ENCODE measurements at places on chromosomes 13 and 19.

GRCh38 chr19:13839130-13839937 lies 37.6 kb upstream of the NANOS3 start:
- no peak for DNase-seq

DNA sequence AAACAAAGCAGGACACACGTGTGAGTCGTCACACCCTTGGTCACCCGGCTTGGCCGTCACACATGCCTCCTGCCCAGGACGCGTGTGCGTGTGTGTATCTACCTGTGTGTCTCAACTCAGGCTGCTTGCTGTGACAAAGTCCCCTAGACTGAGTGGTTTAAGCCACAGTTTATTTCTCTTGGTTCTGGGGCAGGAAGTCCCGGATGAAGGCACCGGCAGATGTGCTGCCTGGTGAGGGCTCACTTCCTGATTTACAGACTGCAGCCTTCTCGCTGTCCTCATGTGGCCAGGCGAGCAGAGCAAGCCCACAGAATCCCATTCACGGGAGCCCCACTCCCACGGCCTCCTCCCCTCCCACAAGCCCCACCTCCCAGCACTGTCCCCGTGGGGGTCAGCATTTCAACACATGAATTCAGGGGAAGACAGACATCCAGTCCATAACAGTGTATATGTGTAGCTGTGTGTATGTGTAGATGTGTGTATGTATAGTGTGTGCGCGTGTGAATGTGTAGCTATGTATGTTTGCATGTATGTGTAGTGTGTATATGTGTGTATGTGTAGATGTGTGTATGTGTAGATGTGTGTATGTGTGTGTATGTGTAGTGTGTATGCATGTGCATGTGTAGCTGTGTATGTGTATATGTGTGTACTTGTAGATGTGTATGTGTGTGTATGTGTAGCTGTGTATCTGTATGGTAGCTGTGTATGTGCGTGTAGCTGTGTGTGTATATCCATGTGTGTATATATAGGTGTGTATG lies 51.5 kb downstream of the MCF2L start:
- no peak for DNase-seq

- peak; percentile 15 for DNase-seq
Measured at GRCh38 chr13:40667622-40667978, 1.2 kb upstream of the FOXO1 start.

DNA sequence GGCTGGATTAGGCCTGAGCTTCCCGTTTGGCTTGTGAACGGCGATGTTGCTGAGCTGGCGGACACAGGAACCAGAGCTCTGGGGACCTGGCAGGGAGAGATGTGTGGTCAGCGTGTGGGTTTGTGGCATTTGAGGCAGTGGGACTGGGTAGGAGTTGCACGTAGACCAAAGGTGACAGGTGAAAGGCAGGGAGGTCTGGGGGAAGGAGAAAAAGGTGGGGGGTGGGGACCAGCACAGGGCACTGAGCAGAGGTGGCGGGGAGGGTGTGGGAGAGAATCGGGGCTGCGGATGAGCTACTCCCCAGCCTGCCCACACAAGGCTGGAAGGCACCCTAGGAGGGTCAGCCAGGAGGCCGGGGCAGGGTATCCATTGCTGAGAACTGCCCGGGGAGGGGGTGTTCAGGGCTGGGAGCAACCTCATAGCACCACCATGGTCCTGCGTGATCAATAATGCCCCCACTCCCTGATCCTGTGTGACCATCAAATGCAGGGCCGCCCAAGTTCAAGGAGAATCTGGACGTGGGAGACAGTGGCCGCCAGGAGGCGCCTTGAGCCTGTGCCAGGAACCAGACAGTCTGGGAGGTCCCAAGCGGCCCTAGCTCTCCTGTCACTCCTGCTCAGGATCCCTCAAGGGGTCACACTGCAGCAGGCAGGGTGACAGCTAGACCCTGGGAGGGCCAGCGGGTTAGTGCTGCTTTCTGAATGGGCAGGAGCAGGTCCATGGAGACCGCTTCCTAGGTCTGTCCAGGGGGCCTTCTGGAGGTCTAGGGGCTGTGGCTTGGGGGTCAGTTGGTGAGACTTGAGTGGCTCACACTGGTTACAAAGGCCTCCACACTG lies 12.8 kb upstream of the SELENOW start:
- DNase-seq = peak; percentile 81

GRCh38 chr13:51328488-51328887 lies 11.0 kb upstream of the SERPINE3 start:
- no peak for DNase-seq

DNA sequence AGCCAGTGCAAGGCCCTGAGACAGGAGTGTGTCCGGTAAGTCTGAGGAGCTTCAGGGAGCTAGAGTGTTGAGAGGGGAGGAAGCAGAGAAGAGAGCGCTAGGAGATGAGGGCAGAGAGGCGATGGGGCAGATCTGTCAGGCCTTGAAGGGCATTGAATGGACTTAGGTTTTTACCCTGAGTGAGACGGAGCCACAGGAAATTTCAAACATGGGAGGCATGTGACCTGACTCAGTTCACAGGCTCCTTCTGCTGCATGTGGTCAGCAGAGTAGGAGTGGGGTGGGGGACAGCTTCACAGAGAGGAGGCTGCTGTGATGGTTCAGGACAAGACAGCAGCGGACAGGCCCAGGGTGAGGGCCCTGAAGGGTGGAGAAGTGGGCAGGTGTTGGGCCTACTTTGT lies 2.5 kb upstream of the FAM98C start:
- no peak for DNase-seq

DNA sequence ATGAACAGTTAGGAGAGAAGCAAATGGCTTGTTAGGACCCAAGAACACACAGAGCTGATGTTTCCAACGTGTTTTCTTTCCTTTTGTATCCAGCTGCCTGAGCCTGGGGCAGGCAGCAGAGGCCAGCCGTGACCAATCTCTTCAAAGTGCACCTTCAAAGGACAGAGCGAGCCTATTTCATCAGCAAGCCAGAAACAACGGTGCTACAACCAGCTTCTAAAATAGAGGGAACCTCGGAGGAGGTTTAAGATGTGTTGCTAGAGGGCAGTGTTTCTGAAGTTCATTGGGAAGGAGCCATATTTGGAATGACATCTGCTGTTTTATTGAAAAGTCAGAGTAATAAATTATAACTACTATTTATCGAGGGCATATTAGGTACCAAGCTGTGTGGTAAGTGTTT lies 56.2 kb upstream of the RFC3 start:
- peak; percentile 13 for DNase-seq

- no peak for DNase-seq
Measured at GRCh38 chr19:1136201-1136600, 32.4 kb downstream of the GPX4 start.

DNA sequence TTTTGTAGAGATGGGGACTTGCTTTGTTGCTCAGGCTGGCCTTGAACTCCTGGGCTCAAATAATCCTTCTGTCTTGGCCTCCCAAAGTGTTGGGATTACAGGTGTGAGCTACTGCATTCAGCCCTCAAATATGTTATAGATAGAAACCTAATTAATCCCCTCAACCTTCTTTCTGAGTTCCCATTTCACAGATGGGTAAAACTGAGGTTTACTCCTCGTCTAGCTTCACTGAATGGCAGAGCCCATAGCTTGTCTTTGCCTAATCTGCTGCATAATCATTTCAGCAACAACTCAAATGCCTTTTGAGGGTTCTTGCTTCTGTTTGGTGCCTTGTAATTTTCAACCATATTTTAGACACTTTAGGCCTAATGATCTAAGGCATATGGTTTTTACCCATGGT lies 36.0 kb upstream of the ADGRE1 start:
- no peak for DNase-seq

- DNase-seq = no peak
Measured at GRCh38 chr13:29105779-29106178, 285.6 kb downstream of the MTUS2 start.

DNA sequence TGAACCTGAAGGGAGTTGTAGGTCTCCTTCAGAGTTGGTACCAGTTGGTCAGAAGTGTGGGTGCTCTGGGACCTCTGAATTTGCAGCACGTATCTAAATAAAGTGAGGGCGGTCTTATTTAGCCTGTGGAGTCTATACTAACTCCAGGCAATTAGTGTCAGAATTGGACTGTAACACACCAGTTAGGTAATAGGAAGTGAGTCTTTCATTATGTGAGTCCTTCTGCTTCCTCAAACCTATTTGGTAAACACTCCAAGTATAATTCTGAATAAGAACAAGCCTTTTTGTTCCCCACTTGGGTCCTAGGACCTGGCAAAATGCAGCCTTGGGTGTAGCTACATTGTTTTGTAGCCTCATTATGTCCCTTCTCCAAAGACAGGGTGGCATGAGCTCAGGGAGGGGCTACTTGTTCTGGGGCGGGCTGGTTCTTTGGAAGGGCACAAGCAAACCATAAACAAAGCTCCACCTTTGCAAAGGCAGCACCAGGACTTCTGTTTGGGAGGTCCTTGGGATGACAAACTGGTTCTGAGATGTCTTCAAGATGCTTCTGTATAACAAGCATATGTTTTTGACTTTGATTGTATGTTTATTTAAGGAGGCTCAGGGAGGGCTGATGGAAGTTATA lies 418.0 kb downstream of the ZNF536 start:
- DNase-seq = no peak

DNA sequence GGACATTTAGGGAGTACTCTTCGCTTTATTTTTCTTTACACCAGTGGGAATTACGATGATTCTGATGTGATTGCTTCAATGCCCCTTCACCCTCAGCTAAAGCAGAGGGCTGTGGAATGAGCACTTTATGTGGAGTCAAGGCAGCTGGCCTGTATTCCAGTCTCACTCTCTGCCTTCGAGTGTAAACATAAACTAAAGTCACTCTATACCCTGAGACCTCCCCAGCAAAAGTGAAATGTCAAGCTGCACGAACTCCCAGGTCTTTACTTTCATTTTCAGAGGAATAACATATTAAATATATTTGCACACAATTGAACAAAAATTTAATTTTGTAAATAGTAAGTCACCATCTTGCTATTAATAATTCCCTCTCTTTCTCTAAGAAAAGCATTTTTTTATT lies 557.1 kb downstream of the DACH1 start:
- DNase-seq = no peak

- DNase-seq = peak; percentile 43
Measured at GRCh38 chr19:50686310-50687032, 33.1 kb downstream of the SHANK1 start.

DNA sequence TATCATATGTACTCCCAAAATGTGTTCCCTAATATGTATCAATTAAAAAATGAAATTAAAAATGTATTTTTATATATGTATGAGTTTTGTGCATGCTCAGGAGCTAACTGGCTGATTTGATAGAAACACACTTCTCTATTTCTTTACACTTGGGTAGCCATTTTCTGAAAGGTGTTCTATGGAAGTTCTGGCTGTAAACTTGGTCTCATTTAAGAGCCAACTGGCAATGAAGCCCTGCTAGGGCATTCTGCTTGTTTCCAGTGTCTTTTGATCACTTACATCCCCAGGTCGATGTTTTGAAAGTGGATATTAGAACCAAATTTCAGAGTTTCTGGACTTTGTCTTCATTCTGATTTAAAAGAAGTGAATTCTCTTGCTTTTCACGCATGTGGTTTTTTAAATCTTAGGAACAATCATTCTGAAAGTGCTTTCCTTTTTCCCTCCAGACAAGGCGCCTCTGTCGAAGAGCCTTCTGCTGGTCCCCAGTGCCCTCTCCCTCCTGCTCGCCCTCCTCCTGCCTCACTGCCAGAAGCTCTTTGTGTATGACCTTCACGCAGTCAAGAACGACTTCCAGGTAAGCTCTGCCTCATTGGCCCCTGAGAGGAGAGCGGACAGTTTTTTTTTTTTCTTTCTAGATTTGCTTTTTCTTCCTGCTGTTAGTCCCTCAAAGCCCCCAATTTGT lies 20.1 kb downstream of the GPR18 start:
- DNase-seq = no peak

- no peak for DNase-seq
Measured at GRCh38 chr19:35116072-35116801, 614 bp downstream of the FXYD3 start.

- DNase-seq = no peak
Measured at GRCh38 chr13:41122838-41123237, 9.8 kb downstream of the KBTBD6 start.

DNA sequence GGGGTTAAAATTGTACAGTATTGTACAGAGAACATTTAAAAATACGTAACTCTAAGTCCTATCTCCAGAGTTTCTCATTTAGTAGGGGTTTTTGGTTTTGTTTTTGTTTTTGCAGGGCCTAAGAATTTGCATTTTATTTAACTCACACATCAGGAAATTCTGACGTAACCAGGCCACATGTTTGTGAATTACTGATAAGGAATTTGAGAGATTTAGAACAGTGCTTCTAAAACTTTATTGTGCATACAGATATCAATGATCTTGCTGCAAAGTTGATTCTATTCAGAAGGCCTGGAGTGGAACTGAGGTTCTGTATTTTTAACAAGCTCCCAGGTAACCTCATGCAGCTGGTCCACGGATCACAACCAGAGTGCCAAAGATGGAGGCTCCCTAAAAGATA lies 49.3 kb downstream of the LIG4 start:
- DNase-seq = no peak

- peak; percentile 36 for DNase-seq
Measured at GRCh38 chr13:35471706-35472322, 4.7 kb downstream of the MAB21L1 start.

- DNase-seq = no peak
Measured at GRCh38 chr19:34808566-34808965, 35.6 kb upstream of the ZNF599 start.

- no peak for DNase-seq
Measured at GRCh38 chr13:69155136-69155535, 952.5 kb upstream of the ATXN8OS start.

DNA sequence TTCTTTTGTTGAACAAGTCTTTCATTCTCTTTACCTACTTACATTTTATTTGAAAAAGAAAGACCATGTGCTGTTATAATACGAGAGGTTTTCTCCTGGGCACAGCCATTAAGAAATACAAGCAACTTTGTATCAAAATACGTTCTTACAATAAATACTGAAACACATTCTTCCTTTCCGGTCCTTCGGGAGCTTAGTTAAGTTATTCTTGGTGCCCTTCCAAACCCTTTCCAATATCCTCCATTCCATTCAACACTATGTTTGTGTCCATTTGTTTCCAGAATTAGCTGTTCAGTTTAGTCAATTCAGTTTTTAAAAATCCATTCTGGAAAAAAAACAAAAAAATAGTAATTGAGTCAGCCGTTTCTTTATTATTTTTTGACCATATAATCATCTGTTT lies 746.8 kb upstream of the SLC10A2 start:
- DNase-seq = no peak

DNA sequence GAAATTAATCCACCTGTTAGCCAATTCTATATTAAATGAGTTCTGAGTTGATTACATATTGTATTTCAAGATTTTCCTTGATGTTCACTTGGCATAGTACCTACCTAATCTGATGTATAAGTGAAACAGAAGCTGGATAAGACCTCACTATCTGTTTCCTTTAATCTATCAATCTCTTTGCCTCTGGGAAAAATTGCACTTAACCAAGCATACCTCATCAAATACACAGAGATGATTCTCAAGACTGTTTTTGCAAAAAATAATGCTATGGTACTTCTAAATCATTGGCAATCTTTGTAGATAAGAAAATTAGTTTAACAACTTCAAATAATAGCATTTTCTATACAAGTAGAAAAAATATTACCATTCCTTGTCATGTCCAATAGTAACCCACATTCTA lies 55.2 kb downstream of the SERPINE3 start:
- DNase-seq = no peak

GRCh38 chr19:3034656-3035541 lies 5.8 kb upstream of the TLE2 start:
- DNase-seq = no peak

Measured in nephron progenitor cell (in vitro differentiated cells).